ENCODE measurements at places on chromosomes 12 and 14.
A peak's percentile ranks its signal among the peaks of the same experiment; 100 is the strongest.

DNA sequence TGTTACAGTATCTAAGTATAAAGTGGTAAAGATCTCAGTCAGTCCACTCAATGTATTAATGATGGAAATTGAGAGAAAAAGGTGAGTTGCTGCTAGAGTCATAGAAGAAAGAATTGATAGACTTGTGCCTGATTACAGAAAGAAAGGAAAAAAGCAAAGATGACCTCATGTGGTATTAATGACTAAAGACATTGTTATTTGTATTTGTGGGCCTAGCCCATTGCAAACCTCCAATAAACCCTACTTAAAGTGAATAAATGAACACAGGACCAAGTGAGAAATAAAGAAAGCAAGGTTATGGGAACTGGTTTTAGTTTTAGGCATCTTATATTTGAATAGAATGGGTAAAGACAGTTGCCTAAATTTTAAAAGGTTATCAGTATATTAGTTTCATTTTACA lies 105.5 kb downstream of the SYT1 start:
- DNase-seq: no peak

DNA sequence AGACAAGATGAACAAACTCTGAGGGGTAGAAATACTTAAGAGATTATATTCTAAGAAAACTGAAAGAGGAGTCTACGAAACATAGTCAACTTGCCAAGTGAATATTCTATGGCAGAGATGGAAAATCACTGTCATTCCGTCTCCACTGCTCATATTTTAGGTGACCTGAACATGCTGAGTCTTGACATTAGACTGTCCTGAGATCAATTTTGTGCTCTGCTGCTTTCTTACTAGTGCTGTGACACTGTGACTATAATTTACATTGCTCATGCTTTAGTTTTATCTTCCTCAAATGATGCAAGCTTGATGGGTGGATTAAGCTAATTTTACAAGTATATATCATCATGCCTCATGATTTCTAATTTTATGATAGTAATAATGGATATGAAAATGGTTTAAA lies 228.2 kb upstream of the LRFN5 start:
- no peak for DNase-seq

DNA sequence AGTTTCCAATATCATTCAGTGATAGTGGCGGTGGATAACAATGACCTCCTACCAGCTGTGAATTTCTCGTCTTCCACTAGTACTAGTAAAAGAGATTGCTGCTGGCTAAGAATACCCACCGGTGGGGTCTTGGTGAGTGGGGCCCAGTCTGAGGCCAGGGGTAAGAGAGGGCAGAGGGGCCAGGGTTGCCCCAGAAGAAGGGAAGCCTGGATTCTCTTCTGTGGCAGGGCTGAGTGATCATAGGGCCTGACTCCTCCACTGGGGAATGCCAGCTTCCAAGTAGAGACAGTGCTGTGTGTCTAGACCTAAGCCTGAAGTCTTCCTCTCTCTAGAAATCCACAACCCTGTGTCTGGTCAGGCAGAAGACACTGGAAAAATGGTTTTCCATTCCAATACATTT lies 5.8 kb upstream of the TMEM63C start:
- no peak for DNase-seq

DNA sequence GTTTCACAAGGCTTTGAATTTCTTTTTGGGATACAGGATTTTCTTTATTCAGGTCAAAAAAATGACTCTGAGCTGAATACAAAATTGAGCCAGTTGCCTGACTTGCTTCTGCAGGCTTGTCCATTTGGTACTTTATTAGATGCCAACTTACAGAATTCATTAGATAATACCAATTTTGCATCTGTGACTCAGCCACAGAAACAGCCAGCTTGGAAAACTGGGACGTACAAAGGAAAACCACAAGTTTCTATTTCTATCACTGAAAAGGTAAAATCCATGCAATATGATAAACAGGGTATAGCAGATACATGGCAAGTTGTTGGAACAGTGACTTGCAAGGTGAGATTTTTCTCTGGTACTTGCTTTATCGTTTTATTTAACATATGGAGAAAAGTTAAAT lies 5.8 kb downstream of the AP5M1 start:
- no peak for DNase-seq

GRCh38 chr14:86166541-86166940 lies 636.6 kb downstream of the FLRT2 start:
- DNase-seq: no peak

- no peak for DNase-seq
These were observed 34.7 kb downstream of the COX8C start for GRCh38 chr14:93381644-93382043.

DNA sequence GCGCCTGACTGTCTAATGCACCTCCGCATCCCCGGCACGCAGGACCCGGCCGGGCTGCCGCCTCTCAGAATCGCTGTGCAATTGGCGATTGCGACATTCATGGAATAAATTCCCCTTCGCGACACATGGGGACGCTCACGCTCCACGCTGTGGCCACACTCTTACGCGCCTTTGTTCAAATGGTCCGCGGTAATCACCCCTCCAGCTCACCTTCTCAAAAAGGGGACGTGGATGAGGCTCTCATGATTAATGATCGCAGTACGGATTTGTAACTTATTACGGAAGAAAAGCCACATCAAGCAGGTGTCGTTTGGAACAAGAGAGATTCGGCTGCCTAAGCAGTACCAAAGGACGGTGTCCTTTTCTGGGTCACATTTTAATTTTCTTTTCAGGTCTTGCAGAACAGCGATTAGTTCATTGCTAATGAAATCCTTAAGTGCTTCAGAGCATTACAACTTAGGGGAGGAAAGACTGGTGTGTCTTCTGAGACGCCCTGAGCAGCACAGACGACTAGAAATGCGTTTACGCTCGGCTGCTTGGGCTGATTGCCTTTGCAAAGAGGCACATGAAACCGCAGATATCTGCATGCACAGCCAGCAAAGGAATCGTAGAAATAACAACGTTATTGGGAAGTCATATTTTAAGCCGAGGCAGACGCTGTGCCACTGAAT lies 37.3 kb upstream of the ADGRD1 start:
- peak; percentile 74 for DNase-seq

DNA sequence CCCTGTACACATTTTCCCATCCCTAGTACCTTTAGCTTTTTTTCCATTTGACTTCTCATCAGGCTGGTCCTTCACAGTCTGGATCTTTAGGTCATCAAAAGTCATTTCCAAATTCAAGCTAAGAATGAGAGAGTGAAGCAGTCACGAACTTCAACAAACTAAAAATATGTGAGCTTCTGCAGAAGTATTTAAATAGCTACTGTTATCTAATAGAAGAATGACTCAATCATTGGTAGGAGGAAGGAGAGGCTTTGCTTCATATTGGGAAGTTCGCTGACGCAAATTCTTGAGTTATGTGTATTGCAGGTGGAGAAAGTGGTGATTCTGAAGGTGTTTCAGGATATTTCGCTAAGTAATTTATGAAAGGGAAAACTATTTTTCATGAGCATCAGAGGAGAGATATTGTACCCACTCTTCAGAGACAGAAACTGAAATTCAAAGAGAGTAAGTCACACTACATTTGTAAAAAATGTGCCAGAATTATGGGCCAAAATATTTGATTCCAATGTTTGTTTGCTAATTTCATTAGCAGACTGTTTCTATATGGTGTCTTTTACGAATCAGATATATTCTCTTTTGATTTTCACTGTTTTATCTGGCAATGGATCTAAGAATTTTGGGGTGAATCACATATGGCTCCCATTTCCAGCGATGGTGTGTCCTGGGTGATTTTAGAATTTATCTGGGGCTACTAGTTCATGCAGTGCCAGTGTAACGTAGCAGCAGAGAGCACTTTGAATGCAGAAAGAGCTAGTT lies at the start of gene OLR1:
Gene OLR1 (minus strand): TSS at position 160 of the 756 bp plus-strand sequence. CDS start 55 bp downstream, at position 105.
- DNase-seq: peak; percentile 19

DNA sequence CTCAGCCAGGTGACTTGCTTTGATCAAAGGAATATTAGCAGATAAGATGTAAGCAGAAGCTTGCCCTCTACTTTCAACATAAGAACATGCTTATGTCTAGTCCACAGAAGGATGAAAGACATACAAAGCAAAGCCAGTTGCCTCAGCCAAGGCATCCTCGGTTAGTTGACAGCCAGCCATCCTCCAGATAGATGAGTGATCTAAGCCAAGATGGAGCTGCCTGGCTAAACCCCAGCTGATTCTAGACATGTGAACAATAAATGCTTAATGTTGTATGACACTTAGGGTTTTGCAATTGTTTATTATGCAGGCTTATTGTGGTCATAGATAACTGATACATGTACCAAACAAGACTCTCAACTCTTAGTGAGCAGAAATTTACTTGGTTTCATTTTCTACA lies 157.6 kb upstream of the TMTC2 start:
- DNase-seq: peak; percentile 16

DNA sequence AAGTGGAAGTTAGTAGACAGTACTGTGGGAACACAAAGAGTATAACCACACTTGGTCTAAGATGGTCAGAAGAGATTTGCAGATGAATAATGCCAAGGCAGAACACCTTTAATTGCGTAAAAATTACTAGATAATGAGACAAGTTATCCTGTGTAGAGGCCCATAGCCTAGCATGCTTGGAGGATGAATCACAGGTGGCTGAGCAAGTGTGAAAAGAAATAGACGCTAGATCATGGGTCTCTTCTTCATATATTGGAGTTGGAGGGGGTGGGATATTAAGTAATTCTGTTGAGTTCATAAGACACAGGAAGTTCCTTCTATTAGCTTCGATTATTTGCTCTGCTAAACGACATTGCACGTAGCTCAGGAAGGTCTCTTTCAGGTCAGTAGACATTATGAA lies 454.3 kb upstream of the LMO3 start:
- DNase-seq: no peak
